ENCODE measurements at places on chromosomes 3 and 15.

DNA sequence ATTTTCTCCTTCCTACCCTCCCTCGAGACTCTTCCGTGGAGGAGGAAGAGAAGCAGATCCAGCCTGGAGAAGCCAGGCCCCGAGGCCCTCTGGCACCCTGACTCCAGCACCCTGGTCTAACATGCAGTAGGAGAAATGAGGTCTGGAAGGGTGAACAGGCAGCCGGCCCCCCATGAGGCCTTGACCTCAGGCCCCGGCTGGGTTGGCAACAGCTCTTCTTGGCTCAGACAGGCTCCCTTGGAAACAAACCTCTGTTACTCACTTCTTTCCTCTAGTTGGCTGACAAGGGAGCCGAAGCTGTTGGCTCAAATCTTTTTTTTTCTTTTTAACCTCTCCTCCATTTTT lies 73.4 kb downstream of the CPN2 start:
- DNase-seq: no peak

- peak; percentile 38 for DNase-seq
Observed at GRCh38 chr15:71730277-71731144, 79.8 kb upstream of the NR2E3 start.

DNA sequence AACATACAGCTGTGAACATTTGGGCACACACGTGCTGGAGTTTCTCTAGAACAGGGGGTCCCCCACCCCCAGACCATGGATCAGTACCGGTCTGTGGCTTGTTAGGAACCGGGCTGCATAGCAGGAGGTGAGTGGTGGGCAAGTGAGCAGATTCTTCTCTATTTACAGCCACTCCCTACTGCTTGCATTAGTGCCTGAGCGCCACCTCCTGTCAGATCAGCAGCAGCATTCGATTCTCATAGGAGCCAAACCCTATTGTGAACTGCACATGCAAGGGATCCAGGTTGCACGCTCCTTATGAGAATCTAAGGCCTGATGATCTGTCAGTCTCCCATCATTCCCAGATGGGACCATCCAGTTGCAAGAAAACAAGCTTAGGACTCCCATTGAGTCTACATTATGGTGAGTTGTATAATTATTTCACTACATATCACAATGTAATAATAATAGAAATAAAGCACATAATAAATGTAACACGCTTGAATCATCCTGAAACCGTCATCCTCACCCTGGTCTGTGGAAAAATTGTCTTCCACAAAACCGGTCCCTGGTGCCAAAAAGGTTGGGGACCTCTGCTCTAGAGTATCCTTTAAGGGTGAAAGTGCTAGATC lies 25.8 kb downstream of the CHRM5 start:
- DNase-seq: no peak

DNA sequence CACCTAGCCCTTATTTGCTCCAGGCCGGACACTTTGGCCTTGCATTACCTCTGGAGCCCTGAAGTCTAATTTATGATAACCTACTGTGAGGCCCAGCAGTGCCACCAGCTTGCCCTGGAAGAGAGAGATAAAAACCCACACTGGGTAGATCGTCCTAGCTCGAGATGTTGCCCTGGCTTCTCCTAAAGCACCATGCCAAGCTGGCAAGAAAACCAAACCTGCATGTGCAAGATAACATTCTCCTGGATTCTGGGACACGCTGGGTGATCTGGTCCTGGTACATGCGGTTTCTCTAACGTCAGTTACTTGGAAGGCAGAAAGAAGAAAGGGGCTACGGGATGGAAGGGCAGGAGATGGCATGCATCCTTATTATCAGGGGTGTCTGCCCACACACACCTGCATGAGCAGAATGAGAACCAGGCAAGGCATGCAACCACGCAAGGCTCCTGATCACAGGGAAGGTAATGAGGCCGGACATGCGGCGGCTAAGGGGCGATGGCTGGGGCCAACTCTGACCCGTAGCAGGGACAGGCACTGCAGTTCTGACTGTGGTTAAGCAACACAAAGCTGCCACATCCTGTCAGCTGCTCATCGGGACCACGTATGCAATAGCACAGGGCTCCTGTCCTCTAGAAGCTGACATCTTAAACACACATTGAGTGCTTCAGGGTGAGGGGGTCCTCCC lies 73.0 kb downstream of the OXNAD1 start:
- DNase-seq: no peak

DNA sequence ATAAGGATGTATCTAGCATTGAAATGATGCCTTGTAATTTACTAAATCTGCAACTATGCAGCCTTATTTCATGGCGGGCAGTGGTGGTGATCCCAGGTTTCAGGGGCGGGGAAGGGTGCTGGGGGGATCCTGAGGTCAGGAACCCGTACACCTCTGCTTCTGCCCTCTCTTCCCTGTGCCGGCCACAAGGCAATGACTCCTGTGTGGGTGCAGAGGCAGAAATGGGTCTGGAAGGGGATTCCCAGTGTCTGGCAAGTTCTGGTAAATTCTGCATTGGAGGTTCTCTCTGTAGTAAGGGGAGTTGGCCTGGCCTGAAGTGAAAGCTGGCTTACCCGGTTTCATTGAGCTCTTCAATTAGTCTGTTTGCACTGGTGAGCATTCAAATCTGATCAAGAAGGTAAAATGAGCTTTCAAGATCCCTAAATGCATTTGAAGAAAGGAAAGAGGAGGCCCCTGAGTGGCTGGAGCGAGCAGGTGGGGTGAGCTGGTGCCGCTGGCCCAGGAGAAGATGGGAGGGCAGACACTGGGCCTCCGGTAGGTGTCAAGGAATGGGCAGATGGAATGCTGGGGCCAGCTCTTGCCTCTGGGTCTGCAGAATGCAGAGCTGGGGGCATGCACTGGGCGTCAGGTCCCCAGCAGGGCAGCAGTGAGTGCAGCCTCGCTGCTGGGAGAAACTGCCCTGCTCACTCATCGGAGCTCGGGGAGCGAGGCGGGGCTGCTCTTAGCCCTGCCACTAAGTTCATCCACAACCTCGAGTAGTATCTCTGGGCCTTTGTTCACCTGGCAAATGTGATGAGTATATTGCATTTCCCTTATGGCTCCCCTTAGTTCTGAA lies 13.7 kb downstream of the NRROS start:
- DNase-seq: no peak

GRCh38 chr3:167493244-167493643 lies 19.4 kb upstream of the SERPINI2 start:
- DNase-seq: no peak

- no peak for DNase-seq
Observed at GRCh38 chr15:92944946-92945521, 44.9 kb downstream of the CHD2 start.

GRCh38 chr15:80902298-80902801 lies 87.3 kb downstream of the MESD start:
- no peak for DNase-seq

DNA sequence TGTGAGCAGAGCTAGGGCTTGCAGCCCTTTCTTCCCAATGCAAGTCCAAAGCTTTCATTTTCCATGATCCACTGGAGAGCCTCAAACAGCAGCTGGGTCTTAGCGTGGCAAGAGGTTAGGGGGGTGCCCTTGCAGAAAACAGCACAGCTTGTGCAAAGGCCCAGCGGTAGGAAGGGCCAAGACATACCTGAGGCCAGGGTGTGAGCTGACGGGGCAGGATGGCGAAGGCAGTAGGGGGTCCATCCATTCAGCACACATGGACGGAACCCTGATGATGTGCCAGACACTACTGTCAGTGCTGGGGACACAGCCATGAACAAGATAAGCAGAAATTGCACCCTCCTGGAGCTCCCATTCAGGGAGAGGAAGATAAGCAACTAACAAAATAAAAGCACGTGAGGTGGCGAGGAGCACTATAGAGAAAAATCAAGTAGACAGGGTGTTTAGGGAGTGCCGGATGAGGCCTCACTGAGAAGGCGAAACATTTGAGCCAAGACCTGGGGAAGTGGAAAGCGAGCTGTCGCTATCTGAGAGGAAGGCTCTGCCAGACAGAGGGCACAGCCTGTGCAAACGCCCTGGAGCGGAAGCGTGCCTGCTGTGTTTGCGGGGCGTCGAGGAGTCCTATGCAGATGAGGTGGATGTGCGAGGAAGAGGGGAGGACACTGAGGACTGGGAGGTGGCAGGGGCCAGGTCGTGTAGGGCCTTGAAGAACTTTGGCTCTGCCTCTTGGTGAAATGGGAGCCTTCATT lies 43.4 kb downstream of the SLC6A1 start:
- no peak for DNase-seq

DNA sequence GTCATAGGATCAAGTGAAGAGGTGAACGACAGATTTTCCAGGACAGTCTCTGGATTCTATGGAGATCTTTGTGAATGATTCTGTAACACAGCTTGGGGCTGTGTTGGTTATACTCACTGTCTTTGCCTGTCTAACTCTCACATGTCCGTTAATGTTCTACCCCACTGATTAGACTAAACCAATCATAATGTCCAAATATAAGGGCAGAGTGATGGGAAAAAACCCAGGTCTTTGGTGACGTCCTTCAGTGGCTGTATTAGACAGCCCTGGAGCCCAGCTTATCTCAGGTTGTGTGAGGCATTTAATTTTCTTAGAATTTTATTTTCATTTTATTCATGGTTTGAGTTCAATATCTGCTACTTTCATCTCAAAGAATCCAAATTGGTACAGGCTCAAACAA lies 59.3 kb upstream of the TRA2B start:
- no peak for DNase-seq

- DNase-seq: no peak
Observed at GRCh38 chr15:79617071-79617470, 184.9 kb downstream of the MINAR1 start.

DNA sequence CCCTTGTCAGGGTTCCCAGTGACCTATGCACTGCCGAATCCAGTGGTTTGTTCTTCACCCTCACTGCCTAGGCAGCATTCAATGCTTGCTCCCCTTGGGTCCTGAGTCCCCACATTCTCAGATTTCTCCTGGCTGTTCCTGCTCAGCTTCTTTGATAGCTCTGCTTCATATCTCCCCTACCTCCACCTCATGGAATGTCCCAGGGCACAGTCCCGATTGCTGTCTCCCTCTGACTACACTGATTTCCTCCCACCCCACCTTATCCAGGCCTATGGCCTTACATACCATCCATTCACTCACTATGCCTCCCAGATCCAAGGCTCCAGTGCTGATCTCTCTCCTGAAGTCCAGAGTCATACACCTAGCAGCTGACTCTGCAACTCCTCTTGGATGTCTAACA lies 1.5 kb upstream of the CDHR4 start:
- no peak for DNase-seq

- no peak for DNase-seq
Observed at GRCh38 chr3:121980450-121980796, 41.6 kb downstream of the ILDR1 start.

DNA sequence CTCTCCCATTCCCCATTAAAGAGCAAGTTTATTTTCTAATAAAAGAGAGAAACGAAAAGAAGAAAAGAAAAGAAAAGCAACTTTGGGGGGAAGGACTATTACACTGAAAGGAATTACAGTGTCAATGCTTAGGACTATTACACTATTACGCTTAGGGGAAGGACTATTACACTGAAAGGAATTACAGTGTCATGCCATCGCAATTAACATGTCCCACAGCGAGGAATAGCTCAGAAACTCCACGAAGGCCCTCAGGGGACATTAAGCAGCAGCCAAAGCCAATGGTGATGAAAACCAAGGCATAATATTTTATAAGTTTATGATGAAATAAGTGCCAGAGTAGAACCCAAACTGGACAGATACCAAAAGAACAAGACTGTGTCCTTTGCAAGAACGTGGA lies 22.1 kb upstream of the DET1 start:
- no peak for DNase-seq

GRCh38 chr15:25241241-25241801 lies 197.5 kb downstream of the UBE3A start:
- DNase-seq: no peak

DNA sequence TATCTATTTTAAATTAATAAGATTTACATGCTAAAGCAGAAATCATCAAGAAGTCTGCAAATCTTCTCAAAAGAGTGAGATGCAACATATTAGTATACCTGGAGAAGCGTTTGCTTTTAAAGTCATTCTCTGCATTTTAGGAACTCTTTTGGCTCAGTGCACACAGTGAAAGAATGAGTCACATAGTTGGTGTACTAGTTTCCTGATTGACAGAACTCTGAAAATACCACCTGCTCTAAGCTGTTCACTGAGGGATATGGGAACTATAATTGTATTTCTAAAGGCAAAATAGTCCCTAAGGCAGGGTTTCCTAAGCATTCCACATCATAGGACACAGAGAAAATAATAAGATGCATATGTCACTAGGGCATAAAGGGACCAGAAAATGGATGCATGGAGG lies 838.5 kb downstream of the DIPK2A start:
- DNase-seq: no peak

GRCh38 chr3:88535563-88535962 lies 385.8 kb downstream of the C3orf38 start:
- DNase-seq: no peak

DNA sequence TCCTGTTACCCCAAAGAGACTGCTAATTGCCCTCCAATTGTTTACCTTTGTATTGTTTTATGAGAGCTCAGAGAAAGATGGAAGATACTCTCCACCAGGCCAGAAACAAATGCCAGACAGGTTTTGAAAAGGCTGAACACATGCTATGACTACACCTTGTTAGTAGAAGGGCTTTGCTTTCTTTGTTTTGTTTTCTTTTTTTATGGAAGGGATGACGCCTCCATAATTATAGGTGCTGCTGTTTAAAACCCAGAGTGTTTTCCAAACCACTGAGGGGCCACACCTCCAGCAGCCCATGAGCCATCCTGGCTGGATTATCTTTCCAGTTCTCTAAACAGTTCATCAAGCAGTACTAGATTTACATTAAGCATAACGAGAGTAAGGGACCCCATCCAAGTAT lies 5.6 kb upstream of the FOXP1 start:
- DNase-seq: no peak

- no peak for DNase-seq
Observed at GRCh38 chr3:111080413-111080812, 8.8 kb downstream of the NECTIN3 start.

- no peak for DNase-seq
Observed at GRCh38 chr3:103126115-103126514, 691.3 kb downstream of the ZPLD1 start.

DNA sequence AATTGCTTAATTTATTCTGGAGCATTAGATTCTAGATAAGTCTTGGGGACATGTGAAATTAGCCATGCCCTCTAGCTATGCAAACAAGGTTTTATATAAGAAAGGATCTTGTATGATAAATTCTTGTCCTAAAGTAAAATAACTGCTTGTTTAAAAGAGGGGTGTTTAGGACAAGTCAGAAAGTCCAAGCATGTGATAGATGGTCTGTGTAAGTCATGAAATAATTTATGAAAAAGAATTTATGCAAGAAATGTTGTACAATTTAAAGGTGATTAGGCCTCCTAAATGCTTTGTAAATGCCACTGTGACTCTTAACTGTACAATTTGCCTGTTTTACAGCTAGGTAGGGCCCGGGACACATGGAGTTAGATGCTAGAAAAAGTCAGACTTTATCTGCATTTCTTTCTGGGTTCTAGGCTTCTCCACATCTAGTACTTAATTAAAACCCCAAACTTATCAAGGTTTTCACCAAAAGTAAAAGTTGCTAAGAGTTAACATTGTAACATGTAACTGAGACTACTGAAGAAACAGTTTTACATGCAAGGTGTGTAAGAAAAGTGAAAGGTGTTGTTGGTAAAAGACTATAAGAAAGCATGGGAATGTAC lies 13.2 kb downstream of the LINS1 start:
- no peak for DNase-seq

GRCh38 chr3:150079029-150079739 lies 108.5 kb upstream of the PFN2 start:
- DNase-seq: no peak

All from D721Med (cell line).